ENCODE measurements at places on chromosomes 12 and 14. TPM values are rescaled to one million over a fixed set of nuclear protein-coding genes. Genes with fewer than 3 reads are reported as not detected.

Gene CCDC38
- total RNA-seq, result not detected

Gene AKAP3
- total RNA-seq, result 0.97 TPM

Gene KRT80
- total RNA-seq, result 5.5 TPM

Gene IFNG-AS1
- not detected for total RNA-seq

Gene DIO2
- 3.5 TPM for total RNA-seq

Gene CABP1
- total RNA-seq, result not detected

Gene CFAP251
- total RNA-seq, result 4.2 TPM

Gene OTX2
- total RNA-seq, result 2.5 TPM

Gene C12orf50
- total RNA-seq, result not detected

Gene FOXA1
- total RNA-seq, result 6.5 TPM

Gene KRT73
- not detected for total RNA-seq

Gene UNG
- 97.2 TPM for total RNA-seq
